Activated naive CD8-positive, alpha-beta T cell treated with anti-CD3 and anti-CD28 coated beads for 36 hours (primary cell): ENCODE measurements at places on chromosomes 7 and 10. TPM values are rescaled to one million over a fixed set of nuclear protein-coding genes. Genes with fewer than 3 reads are reported as not detected.

GRCh38 chr10:31648966-31649365, 279.7 kb downstream of the ARHGAP12 start:
- no peak for DNase-seq

The CHST3 gene
- total RNA-seq: 0.87 TPM

- DNase-seq: no peak
Observed at GRCh38 chr10:86329093-86329710, 37.4 kb downstream of the GRID1 start.

GRCh38 chr10:1737222-1738061, at the start of gene ADARB2:
Gene ADARB2, minus strand, starts transcription at chr10:1737525.
- no peak for DNase-seq

GRCh38 chr10:85596389-85596788, 770.2 kb downstream of the GRID1 start:
- no peak for DNase-seq

GRCh38 chr7:95330204-95330960, 6.0 kb upstream of the PON1 start:
- no peak for DNase-seq
